ENCODE measurements at places on chromosomes 5 and 9.

DNA sequence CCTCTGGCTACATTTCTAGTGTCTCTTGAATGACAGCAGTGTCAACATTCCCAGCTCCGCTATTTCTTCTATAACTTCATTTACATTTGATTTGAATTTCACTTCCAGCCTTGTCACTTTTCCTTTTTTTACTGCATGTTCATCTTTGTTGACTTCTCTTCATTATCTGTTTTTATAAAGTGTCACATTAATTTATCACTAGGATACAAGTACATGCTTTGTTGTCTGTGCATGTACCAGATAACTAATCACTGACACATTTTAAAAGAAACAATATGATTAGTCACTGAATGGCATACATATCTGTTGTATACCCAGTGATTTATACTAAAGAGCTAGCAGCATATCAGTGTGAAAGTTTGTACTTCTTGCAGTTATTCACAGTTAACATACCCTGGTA, 29.1 kb downstream of the ARSK start:
- no peak for DNase-seq

GRCh38 chr5:108006791-108007190, 336.1 kb upstream of the EFNA5 start:
- DNase-seq: no peak

GRCh38 chr5:64784451-64785025, 15.8 kb downstream of the CWC27 start:
- DNase-seq: peak; percentile 83

DNA sequence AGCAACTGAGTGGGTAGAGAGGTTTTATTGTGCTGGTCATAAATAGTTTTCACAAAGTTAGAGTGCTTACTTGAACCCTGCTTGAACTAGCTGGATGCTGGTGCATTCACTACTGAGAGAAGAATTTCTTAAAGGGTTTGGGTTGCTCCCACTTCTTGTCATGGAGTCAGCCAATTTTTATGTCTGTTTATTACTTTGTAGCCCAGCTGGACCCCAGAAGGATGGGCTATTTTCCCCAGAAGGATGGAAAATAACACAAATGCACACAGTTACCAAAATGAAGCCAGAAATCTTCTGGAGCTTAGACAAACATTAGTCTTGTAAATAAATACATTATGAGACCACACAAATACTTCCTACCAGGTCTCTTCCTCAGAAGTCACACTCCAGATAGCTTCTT, 480.8 kb upstream of the TNC start:
- DNase-seq: no peak

DNA sequence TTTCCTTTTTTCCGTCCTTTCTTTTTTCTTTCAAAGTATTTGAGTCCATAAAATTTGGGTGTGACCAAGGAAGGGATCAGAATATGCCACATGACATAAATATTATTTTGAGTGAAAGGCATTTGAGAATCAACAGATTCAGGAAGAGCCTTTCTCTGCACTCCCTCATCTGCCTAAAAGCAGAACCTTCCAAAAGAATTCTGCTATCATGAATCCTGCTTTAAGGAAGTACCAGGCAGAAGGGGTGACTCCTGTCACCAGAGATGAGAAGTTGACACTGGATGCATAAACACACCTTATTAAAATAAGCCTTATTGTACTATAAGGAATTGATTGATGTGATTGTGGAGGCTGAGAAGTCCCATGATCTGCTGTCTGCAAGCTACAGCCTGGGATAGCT, 196.7 kb downstream of the SREK1 start:
- DNase-seq: no peak

GRCh38 chr9:123812984-123813383, 116.9 kb downstream of the DENND1A start:
- no peak for DNase-seq

DNA sequence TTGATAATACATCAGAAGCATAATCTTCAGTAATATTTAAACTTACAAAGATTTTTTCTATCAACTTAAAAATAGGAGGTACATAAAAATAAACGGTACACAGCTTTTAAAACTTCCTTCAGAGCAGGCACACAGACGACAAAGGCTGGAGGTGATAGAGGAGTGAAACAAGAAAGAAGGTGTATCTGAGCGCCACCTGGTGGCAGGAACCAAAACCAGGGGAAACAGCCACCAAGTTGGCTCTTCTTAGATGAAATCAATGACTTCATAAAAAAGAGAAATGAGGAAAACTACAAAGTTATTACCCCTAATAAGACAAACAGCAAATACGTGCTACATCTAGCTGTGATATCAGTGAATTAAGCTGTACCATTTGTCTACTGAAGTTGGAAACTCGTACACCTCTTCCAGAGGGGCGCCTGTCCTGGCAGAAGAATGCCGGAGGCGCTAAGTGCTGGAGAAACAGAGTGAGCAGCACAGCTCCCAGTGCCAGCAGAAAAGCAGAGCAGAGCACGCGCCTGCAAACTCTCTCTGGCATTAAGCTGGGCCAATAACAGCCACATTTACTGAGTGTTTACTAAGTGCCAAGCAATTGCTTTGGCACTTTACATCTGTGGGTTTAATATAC, 85.9 kb downstream of the SETX start:
- DNase-seq: peak; percentile 79

GRCh38 chr9:112028242-112029221, 131.9 kb downstream of the UGCG start:
- peak; percentile 19 for DNase-seq

- no peak for DNase-seq
These were observed 1258.0 kb upstream of the CDH9 start for GRCh38 chr5:28296254-28297013.

DNA sequence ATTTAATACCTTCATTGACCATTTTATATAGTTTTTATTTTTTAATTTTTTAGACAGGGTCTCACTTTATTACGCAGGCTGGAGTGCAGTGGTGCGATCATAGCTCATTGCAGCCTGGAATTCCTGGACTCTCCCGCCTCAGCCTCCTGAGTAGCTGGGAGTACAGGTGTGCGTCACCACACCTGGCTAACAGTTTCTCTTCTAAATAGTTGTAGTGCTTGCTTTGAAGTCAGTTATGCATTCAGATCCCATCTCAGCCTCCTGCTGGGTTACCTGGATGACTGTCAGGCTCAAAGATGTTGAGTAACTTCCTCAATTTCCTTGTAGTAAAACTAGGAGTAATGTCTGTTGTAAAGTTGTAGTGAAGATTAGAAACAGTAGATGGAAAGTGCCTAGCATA, 21.4 kb downstream of the SNX18 start:
- DNase-seq: no peak

DNA sequence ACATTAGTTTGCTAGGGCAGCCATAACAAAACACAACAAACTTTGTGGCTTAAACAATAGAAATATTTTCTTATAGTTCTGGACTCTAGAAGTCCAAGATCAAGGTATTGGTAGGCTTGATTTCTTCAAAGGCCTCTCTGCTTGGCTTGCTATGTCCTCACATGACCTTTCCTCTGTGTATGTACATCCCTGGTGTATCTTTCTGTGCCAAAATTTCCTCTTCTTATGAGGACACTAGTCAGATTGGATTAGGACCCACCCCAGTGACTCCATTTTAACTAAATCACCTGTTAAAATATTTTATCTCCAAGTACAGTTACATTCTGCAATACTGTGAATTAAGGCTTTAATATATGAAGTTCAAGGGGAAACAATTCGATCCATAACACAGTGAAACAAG, 168.9 kb upstream of the CCNH start:
- no peak for DNase-seq

GRCh38 chr9:106954558-106954957, 91.6 kb downstream of the ZNF462 start:
- DNase-seq: no peak

GRCh38 chr9:127451858-127452656, 747 bp downstream of the LRSAM1 start:
- DNase-seq: peak; percentile 79

DNA sequence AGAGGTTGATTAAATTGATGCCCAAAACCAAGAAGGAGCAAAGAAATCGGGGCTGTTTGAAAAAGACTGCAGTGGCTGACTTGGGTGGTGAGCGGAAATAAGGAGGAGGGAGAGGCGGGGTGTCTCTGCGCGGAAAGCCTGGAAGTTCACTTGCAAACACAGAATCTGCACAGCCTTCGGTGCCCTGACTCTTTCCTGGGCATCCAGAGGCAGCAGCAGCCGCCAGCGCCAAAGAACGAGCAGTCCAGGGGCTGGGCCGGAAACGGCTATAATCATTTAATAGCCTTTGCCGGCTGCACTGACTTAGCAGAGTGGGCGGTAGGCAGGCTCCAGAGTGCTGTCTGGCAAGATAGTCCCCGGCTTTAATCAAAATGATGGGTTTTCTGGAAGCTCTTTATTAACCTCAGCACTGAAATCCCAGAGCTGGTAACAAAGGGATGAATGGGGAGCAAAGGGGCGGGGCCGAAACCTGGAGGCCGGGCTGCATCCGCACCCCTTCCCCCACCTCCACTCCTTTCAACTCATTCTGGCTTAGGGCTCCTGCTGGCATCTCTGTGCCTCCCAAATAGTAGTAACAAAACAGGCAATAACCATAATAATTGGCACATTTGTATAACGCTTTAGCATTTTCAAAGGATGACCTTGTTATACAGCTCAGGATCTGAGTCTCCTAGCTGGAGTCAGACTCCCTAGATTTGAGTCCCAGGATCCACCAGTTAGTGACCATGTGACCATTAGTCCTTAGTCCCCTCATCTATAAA, 35.7 kb downstream of the PCDHAC2 start:
- DNase-seq: peak; percentile 44

DNA sequence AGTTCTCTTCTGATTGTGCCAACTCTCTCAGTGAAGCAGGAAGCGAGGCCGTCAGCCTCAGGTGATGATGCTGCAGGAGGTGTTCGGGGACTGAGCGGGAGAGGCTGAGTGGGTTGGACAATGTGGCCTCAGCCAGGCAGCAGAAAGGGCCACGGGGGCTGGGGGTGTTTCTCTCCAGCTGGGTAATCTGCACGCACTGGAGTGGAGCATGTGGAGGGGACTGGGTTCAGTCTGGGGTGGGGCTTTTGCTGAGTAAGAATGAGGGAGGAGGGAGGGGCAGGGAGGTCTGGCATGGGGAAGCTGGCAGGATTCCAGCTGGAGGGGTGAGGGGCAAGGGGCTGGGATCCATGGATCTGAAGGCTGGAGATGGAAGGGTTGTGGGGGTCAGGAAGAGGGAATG, 60.8 kb upstream of the PHYKPL start:
- DNase-seq: no peak

- no peak for DNase-seq
These were observed 131.1 kb downstream of the TLE1 start for GRCh38 chr9:81558091-81558830.

DNA sequence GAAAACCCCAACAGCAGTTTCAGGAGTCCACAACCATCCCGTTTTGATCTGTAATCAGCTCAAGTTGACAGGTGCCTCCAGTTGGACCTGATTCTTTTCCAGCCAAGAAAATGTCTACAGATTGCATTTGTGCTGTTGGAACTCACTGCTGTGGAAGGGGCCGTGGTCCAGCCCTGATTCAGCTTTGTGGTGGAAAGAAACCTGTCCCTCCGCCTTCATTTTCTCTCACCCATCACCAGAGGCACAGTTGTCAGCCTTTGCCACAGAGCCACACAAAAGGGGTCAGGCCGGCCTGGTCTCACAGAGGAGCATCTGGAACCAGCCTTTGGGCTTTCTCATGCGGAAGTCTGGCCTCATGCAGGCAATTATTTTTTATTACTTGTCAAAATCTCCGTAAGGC, 483.6 kb downstream of the GADD45G start:
- DNase-seq: no peak

- DNase-seq: no peak
These were observed 30.0 kb upstream of the CLINT1 start for GRCh38 chr5:157888814-157889532.

- no peak for DNase-seq
These were observed 10.8 kb downstream of the UBE2D2 start for GRCh38 chr5:139571966-139572365.

- no peak for DNase-seq
These were observed 43.0 kb downstream of the HSD17B3 start for GRCh38 chr9:96258967-96259366.

DNA sequence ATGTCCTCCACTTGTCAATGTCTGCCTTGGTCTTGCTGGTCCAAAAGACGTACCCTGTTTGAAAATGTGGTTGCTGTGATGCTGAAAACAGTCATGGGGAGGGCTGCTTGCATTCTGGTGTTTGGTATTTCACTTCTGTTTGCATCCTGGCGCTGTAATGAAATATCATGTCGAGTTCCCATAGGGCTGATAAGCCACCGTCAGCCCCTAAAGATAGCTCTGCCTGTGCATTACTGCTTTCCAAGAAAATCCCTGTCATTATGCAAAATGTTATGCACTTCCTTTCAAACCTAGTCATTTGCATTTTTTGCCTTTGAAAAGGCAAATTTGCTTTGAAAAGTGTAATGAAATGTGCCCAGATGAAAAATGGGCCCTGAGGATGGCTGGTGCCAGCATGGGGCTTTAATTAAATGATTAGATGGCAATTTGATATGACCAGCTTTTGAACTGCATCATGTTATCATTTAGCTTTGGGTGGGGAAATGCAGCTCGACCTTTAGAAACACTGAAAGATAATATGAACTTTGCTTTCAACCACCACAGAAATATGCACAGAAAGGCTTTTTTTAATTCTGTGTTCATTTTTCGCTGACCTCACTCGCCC, 374.4 kb upstream of the SGCD start:
- DNase-seq: no peak

DNA sequence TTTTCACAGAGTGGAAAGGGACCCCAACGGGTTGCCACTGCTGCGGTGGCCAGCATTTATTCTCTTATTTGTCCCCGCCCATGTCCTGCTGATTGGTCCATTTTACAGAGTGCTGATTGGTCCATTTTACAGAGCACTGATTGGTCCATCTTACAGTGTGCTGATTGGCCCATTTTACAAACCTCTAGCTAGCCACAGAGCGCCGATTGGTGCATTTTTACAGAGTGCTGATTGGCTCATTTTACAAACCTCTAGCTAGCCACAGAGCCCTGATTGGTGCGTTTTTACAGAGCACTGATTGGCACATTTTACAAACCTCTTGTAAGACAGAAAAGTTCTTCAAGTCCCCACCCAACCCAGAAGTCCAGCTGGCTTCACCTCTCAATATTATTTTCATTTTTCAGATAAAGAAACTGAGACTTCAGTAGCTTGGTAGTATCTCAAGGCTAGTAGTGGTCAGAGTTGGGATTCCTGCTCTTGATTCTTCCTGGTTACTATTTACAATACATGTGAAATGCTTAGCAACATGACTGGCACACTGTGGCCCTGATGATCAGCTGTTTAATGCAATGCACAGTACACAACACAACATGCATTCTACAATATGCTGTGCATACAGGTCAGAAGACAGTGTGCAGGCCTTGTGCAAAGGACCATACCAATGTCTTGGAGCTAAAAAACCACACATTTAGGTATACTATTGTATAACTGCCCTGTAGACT, 63.6 kb upstream of the BOD1 start:
- no peak for DNase-seq

DNA sequence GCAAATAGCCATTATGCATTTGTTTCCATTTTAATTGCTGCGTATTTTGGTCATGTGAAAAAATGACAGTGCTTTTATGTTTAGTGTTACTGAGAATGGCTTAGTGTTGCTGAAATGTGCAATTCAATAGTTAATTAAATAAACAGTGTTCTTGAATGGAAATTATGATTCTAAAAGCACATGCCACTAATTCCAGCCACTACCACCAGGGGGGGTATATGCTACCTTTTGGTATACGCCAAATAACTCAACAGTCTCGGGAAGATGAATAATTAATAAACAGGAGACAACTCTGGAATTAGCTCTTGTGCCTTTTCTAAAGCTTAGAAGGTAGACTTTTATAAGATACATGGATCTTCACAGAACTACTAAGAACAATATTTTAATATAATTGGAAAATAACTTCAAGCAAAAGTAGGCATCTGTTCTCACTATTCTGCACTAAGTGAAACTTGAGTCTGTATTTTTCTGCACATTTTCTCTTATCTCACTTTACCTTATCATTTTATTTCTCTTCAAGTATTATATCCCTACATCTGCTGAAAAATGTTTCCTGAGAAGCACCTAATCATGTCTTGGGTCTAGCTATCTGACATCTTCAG, 83.5 kb upstream of the MINAR2 start:
- peak; percentile 48 for DNase-seq
